ENCODE measurements at places on chromosomes 4 and X.
A peak's percentile ranks its signal among the peaks of the same experiment; 100 is the strongest.

- no peak for DNase-seq
These were observed 213.5 kb upstream of the CLNK start for GRCh38 chr4:10898072-10898471.

DNA sequence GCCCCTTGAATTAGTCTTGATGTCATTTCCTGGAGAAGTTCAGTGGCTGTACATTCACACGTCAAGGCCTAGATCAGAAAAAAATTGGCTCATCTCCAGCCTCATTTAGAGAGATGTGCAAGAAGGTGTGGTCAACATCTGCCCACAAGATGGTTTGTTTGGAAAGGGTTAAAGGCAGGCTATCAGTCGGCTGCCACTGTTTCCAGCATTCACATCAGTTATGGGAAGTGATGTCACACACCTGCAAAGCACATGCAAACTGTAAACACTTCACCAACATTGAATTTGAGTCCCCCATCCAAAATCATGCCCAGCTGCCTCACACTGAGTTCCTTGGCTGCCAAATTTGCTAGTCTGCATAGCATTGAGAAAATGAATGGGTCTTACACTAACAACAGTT is 498.3 kb upstream of the INTU start:
- no peak for DNase-seq

DNA sequence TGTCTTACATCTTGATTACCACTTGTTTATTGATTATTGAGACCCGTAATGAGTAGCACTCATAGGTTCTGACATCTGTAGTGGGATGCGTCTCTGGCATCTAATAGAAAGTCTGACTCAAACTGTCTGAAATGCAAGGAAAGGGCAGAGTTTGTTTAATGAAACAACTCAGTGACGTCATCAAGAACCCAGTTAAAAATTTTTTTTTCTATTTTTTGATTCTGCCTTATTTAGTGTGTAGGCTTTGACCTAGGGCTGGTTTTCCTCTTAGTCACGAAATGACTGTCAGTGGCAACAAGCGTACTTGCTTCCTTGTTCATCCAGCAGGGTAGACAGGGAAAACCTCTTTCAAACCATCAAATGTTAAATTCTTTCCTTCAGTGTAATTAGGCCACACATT is 3.1 kb upstream of the CDKL5 start:
- DNase-seq, result peak; percentile 27

DNA sequence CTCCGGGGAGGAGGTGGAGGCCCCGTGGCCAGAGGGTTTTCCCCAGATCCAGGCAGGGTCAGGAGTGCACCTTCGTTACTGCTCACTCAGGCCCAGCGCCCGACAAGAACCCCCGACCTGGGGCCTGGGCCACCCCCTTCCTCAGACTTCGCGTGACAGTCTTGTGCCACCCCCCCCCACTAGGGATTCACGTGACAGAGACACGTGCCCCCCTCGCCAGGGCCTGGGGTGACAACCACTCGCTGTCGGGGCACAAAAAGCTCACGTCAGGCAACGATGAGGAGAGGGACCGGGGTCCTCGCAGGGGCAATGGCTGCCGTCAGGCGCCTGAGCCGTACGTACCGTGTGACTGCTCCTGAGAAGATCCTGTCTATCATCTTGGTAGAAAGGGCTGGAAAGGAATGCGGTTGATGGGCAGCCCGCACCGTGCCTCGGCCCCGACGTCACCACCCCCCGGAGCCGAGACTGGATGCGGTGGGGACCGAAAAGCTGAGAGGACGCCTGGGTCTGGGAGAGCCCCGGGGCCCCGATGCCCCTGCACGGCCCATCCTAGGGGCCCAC is 23.0 kb upstream of the GTPBP6 start:
- DNase-seq, result peak; percentile 83

GRCh38 chr4:125787707-125788106 is 473.0 kb downstream of the FAT4 start:
- no peak for DNase-seq

DNA sequence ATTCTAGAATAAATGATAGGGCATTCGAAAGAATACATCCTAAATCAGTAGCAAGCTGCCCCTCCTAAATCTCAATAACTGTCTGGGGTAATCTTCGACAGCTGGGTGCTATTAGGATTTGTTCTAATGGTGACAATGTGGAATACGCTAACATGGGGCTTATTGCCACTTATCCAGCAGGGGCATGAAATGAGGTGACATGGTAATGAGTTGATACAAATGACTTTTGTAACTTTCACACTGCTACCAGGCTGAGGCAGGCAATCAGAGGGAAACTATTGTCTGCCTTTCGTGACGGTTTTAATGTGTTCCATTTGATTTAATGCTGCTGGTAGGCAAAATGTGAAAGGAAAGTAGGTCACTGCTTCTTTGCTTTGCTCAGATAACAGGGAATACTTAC is 1047.4 kb upstream of the PABPC4L start:
- DNase-seq, result no peak

DNA sequence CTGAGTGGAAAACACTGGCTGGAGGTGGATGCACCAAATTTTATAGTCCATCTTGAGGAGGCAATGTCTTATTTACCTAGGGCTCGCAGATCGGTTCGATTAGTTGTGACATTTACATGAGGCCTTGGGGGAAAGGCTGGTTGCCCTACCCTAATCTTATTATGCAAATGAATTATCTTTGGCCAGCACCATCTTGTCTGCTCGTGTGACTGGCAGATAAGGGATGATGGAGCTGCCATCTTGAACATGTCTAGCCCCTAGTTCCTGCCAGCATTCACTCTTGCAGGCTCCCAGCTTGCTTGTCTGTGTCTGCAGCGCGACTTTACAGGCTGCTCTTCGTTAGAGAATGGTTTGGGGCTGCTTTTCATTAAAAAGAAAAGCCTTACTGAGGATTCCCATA is 61.9 kb downstream of the SEC24B start:
- DNase-seq, result no peak

DNA sequence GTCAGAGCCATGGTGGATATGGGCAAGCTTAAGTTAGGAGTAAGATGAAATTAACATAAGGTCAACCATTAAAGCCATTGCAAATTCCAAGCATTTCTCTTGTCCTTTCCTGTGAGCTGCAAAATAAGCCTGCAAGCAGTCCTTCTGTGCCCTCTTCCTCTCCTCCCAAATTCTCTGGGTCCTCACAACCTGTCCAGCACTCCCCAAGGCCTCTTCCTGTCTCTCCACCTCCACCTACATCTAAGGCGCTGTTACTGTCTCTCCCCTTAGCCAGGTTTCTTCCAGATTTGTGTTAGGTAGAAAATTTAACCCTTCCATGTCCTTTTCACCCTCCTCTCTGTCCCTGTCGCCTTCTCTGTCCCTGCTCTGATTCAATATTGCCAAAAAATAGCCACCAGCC is 22.2 kb downstream of the ETDC start:
- no peak for DNase-seq

DNA sequence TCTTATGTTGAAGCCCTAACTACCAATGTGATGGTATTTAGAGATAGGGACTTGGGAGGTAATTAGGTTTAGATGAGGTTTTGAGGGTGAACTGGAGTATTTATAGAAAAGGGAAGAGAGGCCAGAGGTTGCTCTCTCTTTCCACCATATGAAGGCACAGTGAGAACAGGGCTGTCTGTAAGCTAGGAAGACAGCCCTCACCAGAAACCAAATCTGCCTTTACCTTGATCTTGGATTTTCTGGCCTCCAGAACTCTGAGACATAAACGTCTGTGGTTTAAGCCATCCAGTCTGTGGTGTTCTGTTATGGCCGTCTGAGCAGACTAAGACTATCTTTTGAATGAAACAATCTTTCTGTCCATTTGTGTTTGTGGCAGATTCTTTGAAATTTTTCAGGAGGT is 223.7 kb downstream of the PDHA2 start:
- DNase-seq, result no peak

- no peak for DNase-seq
These were observed 22.8 kb downstream of the FRAS1 start for GRCh38 chr4:78079726-78080430.

- no peak for DNase-seq
These were observed 219.0 kb downstream of the ARHGAP10 start for GRCh38 chr4:147950841-147951240.

GRCh38 chr4:90745176-90745575 is 618.0 kb downstream of the CCSER1 start:
- no peak for DNase-seq

DNA sequence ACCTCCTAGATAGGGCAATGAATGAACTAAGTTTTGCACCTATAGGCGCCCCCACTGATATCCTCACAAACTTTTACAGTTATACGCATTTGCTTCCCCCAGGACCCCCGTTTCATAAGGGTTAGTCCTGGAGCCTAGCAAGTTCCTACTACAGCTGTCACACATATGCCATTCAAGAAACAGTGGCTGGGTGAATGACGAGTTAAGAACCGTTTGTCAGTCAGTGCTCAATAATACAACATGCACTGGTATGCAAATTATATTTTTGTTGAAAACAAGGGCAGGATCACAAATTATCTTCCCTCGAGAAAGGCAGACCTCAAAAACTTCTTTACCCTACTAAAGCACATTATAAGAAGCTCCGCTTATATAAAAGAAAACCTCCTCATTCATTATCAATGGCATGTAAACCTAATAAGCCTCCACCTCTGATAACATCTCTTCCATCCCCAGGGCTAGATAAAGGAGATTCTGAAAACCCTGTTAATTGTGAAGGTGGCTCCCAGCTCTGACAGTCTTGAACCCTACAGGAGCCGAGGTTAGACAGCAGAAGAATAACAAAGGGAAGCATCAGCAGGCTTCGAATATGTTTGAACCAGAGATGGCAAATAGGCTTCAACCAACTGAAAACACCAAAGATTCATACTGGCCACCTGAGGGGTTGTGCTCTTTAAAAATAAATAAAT is 40.3 kb downstream of the AFAP1 start:
- DNase-seq, result no peak

DNA sequence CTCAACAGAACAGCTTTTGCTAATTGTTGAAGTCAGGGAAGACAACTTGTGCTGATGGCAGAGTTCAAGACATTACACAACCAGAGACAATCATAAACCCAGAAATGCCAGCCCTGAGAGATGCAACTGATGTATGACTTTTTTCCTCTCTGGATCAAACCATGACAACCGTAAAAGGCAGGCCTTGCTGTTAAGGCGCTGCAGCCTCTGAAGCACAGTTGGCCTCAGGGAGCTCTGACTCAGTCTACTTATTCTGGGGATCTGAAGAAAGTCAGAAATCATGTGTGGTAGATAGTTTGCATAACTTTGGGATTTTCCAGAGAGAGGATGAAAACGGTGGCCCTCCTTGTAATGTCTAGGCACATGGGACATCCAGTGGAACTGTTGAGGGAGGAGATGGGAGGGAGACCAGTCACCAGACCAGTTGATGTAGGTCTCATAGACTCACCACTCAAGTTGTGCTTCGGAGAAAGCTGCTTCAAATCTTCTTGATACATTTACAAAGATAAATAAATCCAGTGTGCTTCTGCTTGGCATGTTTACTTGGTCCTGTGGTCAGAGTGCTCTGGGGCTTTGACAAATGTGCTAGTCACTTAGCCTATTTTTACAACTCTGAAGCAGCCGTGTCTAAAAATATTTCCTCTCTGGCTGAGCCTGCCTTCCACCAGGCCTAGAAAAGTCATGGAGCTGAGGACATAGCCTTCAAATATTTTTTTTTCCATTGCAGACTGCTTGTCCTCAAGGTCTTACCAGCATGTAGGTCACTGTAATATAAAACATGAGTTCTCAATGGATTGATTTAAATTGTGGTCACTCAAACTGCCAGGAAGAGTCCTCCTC is 7.5 kb downstream of the HADH start:
- no peak for DNase-seq

- no peak for DNase-seq
These were observed 36.6 kb upstream of the UGT2A1 start for GRCh38 chr4:69689599-69689998.

All from osteocyte (in vitro differentiated cells).